ENCODE measurements at places on chromosomes 7 and 10.

DNA sequence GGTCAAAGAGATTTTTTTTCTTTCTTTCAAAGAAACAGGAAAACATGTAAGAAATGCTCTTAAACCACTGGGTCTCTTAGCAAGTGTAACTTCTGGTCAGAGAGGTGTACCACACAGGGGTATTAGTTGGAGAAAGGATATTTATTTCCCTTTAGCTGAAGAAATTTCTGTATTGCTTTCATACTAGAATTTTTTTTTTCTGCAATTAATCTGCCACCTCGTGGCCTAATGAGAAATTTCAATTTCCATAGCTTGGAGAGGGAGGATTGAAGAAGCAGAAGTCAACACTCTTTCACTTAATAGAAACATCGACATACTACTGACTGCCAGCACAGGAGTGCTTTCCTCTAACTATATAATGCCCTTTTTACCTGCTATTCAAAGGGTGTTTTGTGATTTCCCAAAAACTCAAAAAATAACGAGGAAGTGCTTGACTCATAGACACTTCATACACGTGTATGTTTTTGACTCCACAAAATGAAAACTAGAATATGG is 177.6 kb upstream of the NAMPT start:
- DNase-seq = peak; percentile 45

GRCh38 chr7:123823898-123824753 is 20.8 kb upstream of the HYAL4 start:
- no peak for DNase-seq

DNA sequence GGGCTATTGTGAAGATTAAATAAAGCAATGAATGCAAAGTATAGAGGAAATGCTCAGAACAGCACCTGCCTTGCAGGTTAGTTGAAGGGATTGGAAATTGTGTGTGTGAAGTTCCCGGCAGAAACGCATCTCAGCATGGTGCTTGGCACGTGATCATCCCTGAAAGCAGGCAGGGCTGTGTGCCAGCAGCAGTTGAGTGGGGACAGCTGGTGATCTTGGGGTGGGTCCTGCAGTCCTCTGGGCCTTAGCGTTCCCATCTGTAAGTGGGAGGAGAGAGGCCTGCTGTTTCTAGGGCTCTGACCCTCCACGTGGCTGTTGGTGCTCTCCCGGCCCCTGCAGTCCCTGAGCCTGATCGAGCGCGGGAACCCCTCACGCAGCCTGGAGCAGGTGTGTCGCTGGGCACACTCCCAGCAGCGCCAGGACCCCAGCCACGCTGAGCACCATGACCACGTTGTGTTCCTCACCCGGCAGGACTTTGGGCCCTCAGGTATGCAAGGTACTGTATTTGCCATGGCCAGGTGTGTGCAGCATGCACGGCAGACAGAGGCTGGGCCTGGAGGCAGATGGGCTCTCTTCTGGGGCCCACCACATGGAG is 55.3 kb downstream of the TBATA start:
- DNase-seq = no peak

- no peak for DNase-seq
Observed at GRCh38 chr7:36029853-36030515, 123.1 kb upstream of the EEPD1 start.

GRCh38 chr10:23099816-23100215 is 4.4 kb downstream of the MSRB2 start:
- DNase-seq = no peak

GRCh38 chr7:84536271-84536870 is 341.8 kb upstream of the SEMA3A start:
- DNase-seq = no peak

DNA sequence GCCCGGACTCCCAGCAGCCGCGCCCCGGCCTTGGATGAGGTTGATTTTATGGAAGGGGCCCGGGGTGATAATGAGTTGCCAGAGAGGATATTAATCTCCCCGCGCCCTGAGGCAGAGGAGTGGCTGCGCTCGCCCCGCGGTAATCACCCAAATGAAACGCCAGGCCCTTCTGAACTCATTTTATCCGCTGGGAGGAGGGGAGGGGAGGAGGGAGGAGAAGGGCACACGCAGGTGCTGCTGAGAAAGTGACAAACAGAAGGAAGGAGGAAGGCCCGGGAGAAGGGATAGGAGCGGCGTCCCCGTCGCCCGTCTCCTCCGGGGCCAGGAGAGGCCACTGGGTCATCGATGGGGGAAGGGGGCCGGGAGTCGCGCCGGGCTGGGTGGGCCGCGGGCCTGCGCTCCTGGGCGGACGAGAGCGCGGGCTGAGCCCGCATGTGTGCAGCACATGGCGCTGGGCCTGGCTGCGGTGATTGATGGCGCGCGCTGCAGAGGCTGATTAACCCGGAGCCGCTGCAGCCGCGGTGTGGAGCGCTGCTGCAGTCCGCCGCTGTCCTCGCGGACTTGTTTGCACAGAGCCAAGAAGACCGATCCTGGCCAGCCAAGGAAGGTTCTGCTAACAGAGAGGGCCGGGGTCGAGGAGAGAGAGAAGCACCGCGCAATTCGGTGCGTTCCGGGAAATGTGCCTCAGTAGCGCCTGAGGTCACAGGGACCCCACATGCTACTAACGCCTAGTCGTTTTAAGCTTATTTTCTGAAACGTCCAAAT is 6.5 kb downstream of the MNX1 start:
- peak; percentile 29 for DNase-seq

- DNase-seq = no peak
Observed at GRCh38 chr10:109968953-109969759, 38.6 kb upstream of the ADD3 start.

- DNase-seq = peak; percentile 73
Observed at GRCh38 chr7:29035044-29035740, 77.1 kb upstream of the TRIL start.

- DNase-seq = peak; percentile 29
Observed at GRCh38 chr10:110340816-110341215, 36.1 kb upstream of the SMNDC1 start.

DNA sequence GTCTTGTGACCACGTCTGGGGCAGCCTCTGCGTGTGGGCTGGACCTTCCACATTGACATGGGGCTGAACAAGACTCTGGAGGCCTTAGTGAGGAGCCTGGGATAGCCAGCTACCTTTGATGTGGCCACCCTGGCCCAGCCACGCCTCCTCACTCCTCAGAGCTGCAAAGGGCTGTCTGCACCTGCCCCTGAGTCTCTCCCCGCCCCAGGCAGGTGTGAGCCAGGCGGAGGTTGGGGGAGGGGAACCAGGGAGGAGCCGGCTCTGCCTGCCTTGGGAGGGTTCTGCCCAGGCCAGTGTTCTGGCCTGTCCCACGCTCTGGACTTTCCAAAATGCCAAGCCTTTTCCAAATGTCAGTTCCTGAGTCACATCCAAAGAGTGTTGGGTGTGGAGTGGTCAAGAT is 72.2 kb downstream of the GTF2IRD1 start:
- DNase-seq = no peak

GRCh38 chr10:127918572-127918971 is 11.7 kb downstream of the PTPRE start:
- no peak for DNase-seq

- no peak for DNase-seq
Observed at GRCh38 chr7:117010375-117011133, 57.3 kb downstream of the ST7 start.

GRCh38 chr10:121378251-121378801 is 219.9 kb downstream of the FGFR2 start:
- DNase-seq = no peak

DNA sequence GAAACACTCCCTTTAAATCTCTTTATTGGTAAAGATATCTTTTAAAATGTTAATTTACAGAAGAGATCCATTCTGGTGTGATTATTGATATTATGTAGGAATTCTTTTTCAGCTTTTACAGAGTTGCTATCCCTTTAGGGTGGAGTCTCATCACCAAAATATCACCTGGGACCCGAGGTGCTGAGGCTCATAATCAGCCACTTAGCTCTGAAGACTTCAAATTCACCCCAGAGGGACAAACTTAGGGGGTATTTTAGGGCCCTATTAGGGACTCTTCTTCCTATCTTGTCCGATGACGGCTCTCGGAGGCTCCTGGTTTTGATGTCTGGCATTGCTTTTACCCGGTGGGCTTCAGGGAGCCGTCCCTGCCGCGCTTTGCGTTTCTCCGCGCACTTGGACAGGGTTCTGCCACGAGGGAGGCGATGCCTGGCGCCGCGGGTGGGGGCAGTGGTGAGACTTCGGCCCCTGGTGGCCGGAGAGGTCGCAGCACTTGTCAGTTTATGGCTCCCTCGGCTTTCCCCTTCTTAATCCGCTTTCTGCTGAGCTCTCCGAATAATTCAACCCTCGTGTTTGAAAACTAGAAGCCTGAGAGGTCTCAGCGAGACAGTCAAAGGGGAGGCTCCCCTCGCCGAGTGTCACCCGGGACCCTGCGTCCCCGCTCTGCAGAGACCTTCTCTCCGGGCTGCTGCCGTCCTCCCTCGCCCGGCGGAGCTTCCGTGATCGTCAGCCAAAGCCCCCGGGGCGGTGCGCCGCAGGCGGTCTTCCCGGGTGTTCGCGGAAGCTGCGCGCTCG is 27.8 kb downstream of the RBM20 start:
- DNase-seq = peak; percentile 62

DNA sequence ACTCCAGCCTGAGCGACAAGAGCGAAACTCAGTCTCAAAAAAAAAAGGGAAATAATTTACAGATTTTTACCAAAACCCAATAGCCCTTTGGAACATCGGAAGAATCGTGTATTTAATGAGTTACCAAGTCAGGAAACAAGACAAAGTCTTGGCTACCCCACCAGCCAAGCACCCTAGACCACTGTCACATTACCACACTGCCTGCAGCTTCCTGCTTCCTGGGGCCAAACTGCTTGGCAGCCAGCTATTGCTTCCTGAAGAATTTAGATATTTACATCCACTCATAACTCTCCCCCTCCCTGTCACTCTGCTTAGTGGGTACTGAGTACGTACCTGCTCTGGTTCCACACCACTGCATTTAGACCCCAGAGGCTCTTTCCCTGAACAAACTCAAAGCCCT is 14.1 kb upstream of the TNPO3 start:
- no peak for DNase-seq

DNA sequence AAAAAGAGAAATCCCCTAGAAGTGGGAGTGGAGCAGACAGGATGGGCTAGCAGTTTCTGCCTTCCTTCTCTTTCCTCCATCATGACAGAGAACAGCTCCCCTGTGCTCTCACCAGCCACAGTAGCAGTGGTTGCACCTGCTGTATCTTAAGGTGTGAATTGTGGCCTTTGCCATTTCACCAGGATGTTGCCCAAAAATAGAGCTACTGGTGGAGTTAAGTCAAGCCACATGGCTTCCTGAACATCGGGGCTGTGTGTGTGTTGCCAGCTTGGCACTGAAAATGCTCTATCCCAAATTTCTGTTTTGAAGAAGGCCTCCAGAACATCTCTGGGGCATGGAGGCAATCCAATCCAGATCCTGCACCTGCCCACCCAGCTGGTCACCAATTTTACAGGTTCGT is 348.7 kb downstream of the EXOC4 start:
- no peak for DNase-seq

DNA sequence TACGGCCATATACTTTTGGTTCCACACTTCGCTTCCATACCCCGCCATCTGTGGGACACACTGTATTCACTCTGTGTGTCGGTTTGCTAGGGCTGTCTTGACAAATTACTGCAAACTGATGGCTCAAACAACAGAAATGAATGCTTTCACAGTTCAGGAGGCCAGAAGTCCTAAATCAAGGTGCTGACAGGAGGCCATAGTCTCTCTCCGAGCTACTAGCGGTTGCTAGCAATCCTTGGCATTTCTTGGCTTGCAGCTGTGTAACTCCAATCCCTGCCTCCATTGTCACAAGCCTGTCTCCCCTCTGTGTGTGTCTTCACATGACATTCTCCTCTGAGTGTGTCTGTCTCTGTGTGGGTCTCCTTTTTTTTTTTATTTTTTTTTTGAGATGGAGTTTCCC is 28.9 kb upstream of the BMPR1A start:
- peak; percentile 57 for DNase-seq

- DNase-seq = peak; percentile 53
Observed at GRCh38 chr7:123797673-123798531, 47.1 kb upstream of the HYAL4 start.
